RWPE1 (cell line): ENCODE measurements at places on chromosomes 16 and 17.
A peak's percentile ranks its signal among the peaks of the same experiment; 100 is the strongest.

DNA sequence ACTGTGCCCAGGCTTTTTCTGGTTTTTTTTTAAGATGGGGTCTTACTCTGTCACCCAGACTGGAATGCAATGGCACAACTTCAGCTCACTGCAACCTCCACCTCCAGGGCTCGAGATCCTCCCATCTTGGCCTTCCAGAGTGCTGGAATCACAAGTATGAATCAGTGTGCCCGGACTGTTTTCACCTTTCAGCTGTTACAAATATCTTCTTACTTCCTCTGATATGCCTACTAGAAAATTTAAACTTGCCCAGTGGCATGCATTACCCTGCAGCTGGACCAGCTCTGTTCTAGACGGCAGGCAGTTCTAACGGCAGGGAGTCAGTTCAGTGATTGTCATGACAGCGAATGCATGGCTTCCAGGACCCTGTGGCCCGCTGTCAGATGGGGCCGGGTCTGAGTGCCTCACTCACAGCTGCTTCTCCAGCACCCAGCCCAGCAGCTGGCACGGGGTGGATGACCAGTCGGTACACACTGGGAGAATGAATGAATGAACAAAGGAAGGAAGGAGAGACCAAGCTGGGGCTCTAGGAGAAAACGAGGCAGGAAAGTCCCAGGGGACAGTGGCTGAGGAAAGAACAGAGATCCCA lies 28.0 kb upstream of the LITAF start:
- DNase-seq = no peak

- peak; percentile 47 for DNase-seq
Observed at GRCh38 chr16:1057252-1057932, 15.2 kb upstream of the SSTR5 start.

DNA sequence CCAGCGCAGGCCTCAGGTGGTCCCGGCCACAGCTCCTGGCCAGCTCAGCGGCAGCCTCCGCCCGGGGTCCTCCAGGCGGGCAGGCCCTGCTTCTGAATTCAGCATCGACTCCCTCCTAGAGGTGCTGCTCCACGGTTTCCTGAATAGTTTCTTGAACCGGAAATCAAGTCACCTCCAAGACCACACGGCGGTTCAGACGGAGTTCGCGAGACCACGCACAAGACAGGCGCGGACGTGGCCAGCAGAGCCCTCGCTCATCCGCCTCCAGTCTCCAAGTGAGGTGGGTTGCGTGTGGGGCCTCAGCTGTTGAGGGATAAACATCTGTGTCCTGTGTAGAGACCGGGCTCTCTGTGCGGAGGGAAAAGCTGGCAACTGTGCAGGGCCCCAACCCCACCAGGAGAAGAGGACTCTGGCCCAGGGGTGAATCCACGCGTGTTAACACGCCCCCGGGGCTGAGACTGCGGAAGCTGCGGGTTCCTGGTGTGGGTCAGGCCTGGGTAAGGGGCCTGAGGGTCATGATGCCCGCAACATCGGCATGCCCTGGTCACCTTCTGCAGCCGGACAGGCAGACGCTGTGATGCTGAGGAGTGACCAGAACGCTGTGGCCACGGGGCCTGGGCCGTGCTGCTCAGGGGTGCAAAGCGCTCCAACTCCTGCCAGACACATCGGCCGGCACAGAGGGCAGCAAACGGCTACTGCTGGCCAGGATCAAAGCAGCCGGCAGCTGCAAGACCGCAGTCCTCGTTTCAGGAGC lies 55.0 kb upstream of the METRNL start:
- no peak for DNase-seq

GRCh38 chr16:68369697-68370580 lies 59.1 kb downstream of the PRMT7 start:
- no peak for DNase-seq

- no peak for DNase-seq
Observed at GRCh38 chr17:10091046-10091445, 107.4 kb downstream of the GAS7 start.

- no peak for DNase-seq
Observed at GRCh38 chr16:86906623-86907022, 328.3 kb downstream of the FOXL1 start.

DNA sequence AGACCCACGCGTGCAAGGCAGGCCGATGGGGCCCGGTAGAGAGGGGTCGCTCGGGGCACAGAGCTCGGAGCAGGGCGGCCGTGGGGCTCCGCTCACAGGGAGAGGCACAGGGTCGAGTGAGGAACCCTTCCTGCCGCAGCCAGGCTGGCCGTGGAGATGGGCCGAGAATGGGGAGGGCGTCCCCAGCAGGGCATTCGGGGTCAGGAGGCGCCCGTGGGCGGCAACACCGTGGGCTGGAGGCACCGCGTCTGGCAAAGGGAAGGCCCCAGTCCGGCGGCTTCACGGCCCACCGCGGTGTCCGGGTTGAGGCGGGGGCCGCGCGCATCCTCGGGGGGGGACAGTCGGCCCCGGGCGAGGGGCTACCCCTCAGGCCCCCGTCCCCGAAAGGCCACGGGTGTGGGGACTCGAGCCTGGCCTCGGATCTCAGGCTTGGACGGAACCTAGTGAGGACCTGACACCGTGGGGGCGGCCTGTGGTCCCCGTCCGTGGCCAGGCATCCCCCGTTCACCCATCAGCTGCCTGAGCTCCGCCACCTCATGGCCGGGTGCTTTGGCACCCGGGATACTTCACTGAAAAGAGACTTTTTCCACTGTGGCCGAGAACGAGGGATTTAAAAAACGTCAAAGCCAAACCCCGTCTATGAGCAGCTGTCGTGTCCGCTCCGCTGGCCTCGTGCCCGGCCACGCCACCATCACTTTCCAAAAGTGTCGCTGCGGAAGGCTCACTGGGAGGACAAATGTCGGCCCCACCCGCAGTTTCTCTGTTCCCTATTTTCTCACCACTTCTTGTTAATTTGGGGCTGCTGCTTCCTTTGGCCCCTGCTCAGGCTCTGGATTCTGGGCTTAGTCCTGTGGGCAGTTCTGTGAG lies 73.6 kb downstream of the METRNL start:
- no peak for DNase-seq

- no peak for DNase-seq
Observed at GRCh38 chr17:34255381-34255732, 272 bp downstream of the CCL2 start.

DNA sequence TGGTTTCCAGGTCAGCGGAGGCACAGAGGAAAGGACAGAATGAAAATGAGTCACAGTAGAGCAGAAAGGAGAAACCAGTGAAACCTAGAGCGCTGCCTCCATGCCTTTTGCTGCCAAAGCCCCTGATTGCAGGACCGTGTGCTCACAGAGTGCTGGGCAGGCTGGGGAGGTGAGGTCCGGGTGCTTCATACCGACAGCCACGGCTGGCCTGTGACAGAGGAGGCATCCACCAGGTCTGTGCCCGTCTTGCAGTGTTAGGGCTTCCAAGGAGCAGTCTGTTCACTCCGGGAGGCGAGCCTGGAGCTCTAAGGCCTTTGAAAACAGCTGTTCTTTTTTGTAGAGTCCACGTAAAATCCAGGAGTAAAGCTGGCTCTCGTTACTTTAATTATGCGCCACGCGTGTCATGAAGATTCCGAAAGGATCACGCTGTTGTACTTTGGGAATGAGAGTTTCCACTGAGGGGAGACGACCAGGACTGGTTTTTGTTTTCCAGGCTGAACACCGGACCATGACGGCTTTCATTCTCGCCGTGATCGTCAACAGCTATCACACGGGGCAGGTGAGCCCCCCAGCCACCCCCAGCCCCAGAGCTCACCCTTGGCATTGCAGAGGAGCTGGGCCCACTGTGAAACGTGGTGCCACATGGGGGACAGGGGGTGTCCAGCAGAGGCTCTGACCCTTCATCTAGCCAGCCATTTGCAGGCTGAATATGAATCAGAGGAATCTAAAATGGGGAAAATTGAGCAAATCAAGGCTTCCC lies 108.5 kb upstream of the CHMP6 start:
- DNase-seq = no peak

DNA sequence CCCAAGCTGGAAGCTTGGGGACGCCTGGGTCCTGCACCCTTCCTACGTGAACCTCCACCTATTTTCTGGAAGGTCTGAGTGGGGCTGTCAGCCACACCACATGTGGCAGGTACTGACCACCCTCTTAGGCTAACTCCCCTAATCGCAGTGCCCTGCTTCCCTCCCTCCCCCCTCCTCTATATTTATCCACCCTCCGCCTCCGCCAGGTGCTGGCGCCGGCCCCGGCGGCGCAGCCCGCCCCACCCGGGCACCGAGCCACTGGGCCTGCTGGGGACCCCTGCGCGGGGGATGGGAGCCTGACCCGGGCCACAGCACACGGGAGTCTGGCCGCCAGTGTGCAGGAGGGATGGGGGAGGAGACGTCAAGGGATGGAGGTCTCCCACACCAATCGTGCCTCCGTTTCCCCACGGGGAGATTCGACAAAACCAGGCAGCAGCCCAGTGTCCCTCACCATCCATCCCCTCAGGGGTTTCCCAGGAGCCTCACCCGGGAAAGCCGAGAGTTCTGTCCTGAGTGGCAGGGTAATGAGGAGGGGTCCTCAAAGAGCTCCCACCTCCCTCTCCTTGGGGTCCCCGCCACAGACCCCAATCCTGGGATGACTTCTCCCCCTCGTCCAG lies 1.3 kb downstream of the PLEKHH3 start:
- DNase-seq = no peak

- no peak for DNase-seq
Observed at GRCh38 chr17:56597495-56597990, 4.0 kb downstream of the NOG start.

- DNase-seq = no peak
Observed at GRCh38 chr17:411421-412120, 59.0 kb upstream of the RPH3AL start.

- no peak for DNase-seq
Observed at GRCh38 chr17:54029986-54030385, 207.3 kb downstream of the KIF2B start.

DNA sequence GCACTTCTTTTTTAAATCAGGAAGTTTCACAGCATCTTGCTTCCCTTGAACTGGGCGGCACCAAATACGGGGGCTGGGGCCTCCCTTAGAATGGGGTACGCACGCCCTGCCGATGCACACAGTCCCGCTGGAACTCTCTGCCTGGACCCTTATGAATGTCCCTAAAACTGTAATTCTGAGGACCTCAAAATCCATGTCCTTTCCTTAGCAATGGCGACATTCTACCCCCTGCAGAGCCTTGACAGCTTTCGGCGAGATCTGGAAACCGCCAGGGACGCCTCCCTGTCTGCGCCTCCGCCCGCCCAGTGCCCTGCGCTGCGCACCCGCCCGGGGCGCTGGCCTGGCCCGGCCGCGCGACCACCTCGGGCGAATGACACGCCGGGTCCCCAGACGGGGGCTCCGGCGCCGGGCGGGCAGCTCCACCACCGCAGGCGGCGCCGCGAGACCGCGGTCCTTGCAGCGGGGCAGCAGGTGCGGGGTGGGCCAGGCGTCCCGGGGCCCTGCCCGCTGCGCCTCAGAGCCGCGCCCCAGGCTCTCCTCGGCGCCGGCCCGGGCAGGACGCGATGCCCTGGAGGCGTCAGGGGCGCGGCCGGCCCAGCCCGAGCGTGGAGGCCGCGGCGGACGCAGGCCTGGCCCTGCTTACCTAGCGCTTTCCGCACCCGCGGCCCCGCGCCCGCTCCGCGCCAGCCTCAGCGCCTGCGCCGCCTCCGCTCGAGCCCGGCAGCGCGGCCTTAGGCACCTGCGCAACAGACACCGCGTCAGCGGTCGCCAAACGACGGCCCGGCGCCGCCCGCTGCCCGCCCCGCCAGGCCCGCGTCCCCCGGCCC lies 548 bp downstream of the HAGH start:
- no peak for DNase-seq

GRCh38 chr16:2484898-2485508 lies 10.1 kb downstream of the TBC1D24 start:
- no peak for DNase-seq
